ENCODE measurements at places on chromosomes 3 and 15. TPM values are rescaled to one million over a fixed set of nuclear protein-coding genes. Genes with fewer than 3 reads are reported as not detected.
A peak's percentile ranks its signal among the peaks of the same experiment; 100 is the strongest.

Gene PAK6
- polyA plus RNA-seq: 5.6 TPM

Gene LARP6
- 13.8 TPM for polyA plus RNA-seq

Gene HACD2
- 47.1 TPM for polyA plus RNA-seq

Gene CLRN1
- polyA plus RNA-seq: not detected

Gene ARGFX
- polyA plus RNA-seq: not detected

Gene IL17RE
- 20.3 TPM for polyA plus RNA-seq

GRCh38 chr15:100717596-100717995 lies 115.2 kb downstream of the ASB7 start:
- no peak for DNase-seq

GRCh38 chr3:11060500-11061251 lies 68.1 kb downstream of the SLC6A1 start:
- DNase-seq: no peak

GRCh38 chr3:33170531-33170930 lies 48.1 kb downstream of the SUSD5 start:
- no peak for DNase-seq

DNA sequence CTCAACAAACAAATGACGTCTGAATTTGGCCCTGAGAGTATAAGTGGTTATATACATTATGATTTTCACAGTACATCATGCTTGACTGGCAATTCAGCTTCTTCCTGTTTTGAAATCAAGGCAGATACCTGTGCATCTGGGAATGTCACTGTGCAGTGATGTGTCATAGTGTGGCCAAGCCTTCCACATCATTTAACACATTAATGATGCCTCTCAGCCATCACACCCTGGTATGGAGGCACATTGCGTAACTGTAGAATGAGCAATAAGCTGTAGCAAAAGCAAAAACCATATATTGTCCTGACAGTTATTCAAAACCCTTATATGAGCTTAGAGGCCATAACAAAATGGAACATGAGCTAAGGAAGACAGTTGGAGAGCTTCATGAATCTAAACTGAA lies 246.0 kb downstream of the EPHA3 start:
- no peak for DNase-seq

DNA sequence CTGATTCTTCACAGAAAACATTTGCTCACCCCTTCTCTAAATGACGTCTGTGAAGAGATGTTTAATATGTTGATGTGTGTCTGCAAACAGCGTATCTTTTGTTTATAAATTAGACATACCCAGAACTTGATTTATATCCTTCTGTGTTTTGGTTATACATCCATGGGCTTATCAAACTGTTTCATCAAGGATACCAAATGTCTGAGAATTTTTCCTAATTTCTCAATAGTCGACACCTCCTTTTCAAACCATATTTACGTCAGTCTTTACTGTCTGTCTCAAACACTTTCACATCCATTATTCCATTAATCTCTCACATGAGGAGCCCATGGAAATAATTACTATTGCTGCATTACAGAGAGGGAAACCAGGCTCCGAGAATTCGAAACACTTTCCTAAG lies 85.4 kb downstream of the FGF12 start:
- no peak for DNase-seq

- no peak for DNase-seq
Measured at GRCh38 chr3:61239871-61240270, 11.4 kb downstream of the FHIT start.

GRCh38 chr3:148408667-148409066 lies 289.0 kb upstream of the AGTR1 start:
- no peak for DNase-seq

GRCh38 chr3:30531017-30531570 lies 75.3 kb upstream of the TGFBR2 start:
- DNase-seq: no peak

DNA sequence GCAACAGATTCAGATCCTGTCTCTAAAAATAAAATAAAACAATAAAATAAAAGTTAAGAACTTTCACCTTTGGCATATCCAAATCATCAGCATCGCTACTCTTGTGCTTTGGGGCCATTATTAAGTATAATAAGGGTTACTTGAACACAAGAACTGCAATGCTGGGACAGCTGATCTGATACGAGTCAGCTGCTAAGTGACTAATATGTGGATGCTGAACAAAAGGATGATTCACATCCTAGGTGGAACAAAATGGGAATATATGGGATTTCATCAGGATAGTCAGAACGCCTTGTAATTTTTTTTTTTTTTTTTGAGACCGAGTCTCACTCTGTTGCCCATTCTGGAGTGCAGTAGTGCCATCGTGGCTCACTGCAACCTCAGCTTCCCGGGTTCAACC lies 29.7 kb downstream of the BUB1B start:
- DNase-seq: no peak

- DNase-seq: no peak
Measured at GRCh38 chr3:15511156-15511555, 10.3 kb downstream of the COLQ start.

- no peak for DNase-seq
Measured at GRCh38 chr3:97954228-97954827, 17.9 kb downstream of the RIOX2 start.

GRCh38 chr3:9933561-9934234 lies at the start of gene CRELD1:
TSS of gene CRELD1 (plus strand) at chr3:9933834. CDS start at chr3:9934439, 605 bp downstream.
- peak; percentile 92 for DNase-seq

DNA sequence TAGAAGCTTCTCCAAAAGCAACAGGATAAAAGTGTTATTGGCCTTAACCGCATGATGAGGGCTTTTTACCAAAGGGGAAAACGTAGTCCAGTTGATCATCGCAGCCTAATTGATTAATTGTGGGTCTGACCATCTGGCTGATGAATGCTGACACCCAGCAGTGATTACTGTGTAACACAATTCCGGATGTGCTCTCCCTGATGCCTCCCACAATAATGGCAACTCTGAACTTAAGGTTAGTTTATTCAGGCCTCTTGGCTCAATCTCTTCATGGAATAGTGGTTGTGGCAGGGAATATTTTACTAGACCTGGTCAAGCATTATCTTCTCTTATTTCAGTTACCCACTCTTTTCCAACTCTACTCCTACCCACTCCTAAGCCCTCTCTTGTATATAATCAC lies 332.9 kb downstream of the TIGIT start:
- DNase-seq: no peak

- DNase-seq: no peak
Measured at GRCh38 chr3:133303430-133303829, 96.4 kb upstream of the BFSP2 start.

DNA sequence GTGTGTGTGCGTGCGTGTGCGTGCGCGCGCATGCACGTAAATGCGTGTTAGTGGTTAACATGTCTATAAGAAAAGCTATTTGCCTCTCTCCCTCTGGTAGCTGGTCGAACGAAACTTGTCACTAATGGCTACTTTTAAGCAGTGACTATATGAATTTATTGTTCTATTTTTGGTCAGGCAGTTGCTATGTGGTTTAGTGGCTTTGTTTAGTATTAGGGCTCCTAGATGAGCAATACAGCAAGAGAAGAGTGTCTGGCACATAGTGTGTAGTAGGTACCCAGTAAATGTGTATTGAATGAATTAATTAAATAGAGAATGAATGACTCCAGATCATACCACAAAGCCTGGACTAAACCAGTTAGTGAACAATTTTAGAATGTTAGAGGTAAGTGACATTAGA lies 171.6 kb downstream of the PPM1L start:
- DNase-seq: no peak

Data from left renal cortex interstitium (tissue), 4 donors.